ENCODE measurements at places on chromosomes 2 and 18.
A peak's percentile ranks its signal among the peaks of the same experiment; 100 is the strongest.

GRCh38 chr2:218899147-218899546 lies 18.5 kb downstream of the WNT10A start:
- DNase-seq = no peak

DNA sequence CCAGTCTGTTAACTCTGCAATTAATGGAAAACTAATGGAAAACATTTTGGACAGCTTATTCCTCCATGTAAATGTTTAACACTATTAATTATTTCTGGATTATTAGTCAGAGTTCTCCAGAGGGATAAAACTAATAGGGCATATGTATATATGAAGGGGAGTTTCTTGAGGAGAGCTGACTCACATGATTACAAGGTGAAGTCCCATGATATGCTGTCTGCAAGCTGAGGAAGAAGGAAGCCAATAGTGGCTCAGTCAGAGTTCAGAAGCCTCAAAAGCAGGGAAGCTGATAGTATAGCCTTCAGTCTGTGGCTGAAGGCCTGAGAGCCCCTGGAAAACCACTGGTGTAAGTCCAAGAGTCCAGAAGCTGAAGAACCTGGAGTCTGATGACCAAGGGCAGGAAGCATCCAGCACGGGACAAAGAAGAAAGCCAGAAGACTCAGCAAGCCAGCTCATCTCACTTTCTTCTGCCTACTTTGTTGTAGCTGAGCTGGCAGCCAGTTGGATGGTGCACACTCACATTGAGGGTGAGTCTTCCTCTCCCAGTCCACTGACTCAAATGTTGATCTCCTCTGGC lies 136.0 kb downstream of the PTH2R start:
- no peak for DNase-seq

DNA sequence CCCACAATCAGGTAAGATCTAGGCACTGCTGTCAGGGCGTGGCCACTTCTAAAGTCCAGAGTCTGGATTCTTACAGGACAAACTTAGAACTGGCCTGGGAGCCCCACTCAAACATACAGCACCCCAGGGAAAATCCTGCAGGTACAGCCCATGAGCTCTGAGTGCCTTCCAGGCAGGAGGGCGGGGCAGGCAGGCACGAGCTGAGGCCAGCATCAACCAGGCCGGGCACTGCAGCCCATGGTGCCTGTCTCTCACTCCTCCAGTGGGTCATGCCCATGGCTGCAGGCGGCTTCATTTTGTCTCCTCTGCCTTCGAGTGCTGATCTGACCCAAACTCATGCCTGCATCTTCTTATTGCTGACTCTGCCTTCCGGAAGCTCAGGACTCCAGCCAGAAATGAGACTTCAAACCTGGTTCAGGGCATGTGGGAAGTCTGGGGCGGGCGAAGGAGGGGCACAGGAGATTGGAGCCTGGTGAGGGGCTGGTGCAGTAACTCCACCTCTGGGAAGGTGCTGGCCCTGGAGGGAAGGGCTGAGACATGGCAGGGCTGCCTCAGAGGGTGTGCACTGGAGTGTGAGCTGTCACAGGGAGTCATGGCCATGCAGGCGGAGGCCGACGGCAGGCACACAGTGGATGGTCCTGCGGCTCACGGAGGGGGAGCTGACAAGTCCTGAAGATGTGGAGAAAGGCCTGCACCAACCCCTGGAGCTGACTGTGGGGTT lies 40.5 kb downstream of the HS6ST1 start:
- DNase-seq = no peak

DNA sequence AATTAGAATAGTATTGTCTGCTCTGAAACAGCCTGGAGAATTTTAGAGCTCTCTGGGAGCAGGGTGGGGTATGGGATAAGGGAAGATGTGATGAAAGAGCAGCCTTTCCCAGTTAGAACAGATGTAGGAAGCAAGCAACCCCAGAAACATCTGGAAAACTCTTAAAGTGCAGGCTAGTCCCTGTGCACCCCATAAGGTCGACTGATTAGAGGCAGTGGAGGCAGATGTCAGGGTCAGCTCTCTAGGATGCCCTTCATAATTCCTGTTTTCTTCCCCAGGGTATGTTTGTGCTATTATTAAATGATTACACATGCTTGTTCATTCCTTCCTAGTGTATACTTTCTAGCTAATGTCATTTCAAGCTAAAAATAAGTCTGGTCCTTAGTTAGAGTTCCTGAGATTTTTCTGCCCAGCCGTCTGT lies 41.7 kb downstream of the PTPRM start:
- no peak for DNase-seq

DNA sequence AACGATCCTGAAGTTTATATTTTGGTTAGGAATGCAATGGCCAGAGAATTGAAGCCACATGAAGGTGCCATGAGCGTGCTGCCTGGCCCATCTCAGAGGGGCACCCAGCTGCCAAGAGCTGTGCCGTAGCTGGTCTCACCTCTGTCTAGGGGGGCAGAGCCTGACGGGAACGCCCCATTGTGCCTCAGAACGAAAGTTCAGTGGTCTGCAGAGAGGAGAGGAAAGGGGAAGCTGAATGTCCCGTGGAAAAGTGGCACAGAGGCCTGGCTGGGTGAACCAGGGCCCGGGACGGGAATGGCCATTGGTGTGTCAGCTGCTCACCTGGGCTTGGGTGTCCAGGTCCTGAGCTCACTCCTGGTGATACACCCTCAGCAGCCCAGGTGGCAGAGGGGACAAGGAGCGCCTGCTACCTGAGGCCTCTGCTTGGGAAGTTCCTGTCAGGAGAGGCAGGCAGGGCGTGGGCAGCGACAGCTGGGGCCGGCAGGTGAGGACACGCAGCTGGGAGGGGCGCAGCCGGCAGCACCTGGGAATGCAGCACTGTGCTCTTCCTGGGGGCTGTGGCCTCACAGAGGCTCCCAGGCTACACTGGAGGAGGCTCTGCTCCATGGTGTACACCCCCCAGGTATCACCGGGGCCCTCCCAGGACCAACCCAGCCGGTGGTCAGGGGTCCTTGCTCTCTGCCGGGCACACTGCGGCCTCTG lies 67.3 kb downstream of the PARD6G start:
- peak; percentile 51 for DNase-seq

- DNase-seq = no peak
These were observed 22.2 kb downstream of the KCNG2 start for GRCh38 chr18:79819968-79820351.

DNA sequence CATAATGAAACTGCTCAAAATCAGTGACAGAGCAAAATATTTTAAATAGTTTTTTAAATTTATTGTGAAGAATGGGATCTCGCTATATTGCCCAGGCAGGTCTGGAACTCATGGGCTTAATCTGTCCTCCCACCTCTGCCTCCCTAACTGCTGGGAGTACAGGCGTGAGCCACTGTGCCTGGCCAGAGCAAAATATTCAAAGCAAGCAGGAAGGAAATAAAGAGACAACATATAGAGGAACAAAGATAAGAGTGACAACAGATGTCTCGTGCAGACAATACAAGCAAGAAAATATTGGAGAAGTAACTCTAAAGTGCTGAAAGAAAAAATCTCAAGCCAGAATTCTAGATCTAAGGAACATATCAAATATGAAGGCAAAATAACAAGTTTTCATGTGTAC lies 5.0 kb upstream of the SCLY start:
- DNase-seq = no peak

All from NCI-H1417 (cell line).